Central memory CD4-positive, alpha-beta T cell (primary cell): ENCODE measurements at places on chromosomes 16 and 17.

DNA sequence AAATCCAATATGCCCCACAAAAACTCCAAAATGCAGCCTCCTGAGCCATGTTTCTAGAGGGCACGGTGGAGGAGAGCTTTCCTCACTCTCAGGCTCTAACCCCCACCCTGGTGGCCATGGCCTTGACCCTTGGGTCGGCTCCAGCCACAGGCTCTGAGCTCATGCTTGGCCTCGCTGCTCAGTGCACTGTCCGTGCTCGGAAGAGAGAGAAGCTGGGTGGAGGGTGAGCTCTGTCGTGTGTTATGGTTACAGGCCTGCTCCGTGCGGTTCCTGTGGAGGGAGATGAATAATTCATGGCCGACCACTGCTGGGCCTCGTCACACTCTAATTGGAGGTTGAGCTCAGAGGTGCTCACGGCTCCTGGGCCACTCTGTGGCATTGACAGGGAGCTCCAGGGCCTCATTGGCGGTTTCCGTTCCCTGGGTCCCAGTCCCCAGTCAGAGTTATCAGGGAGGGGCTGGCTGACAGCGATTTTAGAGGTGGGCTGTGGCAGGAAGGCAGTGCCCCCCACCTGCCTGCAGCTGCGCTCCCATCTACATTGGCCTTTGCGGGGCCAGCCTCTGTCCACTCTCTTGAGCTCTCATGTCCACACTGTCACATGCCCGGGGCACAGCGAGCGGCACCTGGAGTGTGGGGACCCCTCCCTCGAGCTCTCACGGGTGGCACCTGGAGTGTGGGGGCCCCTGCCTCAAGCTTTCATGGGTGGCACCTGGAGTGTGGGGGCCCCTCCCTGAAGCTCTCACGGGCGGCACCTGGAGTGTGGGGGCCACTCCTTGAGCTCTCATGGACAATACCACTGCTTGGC, 24.9 kb downstream of the ACSF3 start:
- DNase-seq: no peak

GRCh38 chr17:81735264-81736102, 23.4 kb downstream of the SLC25A10 start:
- DNase-seq: no peak

DNA sequence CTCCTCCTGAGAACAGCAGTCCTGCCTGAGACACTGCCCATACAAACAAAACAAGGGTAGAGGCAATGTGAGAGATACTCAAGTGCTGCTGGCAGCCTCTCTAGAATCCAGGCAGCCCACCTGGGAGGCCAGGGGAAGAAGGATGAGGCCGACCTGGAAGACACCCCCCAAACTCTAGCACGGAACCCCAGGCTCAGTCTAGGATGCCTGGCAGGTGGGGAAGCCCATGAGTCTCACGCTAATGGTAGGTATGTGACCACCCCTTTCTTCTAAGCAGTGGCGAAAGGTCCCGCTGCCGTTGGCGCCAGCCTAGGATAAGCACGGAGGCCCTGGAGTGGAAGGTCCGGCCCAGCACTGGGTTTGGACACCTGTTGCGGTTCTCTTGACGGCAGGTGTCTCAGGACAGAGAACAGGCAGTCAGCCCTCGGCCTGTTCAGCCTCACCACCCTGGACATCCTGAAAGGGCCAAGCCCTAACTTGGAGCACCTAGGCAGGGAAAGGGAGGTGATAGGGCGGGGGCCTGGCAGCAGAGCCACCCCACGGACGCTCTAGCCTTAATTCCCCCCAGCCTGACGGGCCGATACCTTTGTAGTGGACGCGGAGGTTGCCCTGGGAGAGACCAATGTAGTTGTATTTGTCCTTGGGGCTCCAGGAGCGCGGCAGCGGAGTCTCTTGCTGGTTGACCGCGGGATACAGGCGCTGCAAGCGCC, 487 bp downstream of the RANBP10 start:
- no peak for DNase-seq

DNA sequence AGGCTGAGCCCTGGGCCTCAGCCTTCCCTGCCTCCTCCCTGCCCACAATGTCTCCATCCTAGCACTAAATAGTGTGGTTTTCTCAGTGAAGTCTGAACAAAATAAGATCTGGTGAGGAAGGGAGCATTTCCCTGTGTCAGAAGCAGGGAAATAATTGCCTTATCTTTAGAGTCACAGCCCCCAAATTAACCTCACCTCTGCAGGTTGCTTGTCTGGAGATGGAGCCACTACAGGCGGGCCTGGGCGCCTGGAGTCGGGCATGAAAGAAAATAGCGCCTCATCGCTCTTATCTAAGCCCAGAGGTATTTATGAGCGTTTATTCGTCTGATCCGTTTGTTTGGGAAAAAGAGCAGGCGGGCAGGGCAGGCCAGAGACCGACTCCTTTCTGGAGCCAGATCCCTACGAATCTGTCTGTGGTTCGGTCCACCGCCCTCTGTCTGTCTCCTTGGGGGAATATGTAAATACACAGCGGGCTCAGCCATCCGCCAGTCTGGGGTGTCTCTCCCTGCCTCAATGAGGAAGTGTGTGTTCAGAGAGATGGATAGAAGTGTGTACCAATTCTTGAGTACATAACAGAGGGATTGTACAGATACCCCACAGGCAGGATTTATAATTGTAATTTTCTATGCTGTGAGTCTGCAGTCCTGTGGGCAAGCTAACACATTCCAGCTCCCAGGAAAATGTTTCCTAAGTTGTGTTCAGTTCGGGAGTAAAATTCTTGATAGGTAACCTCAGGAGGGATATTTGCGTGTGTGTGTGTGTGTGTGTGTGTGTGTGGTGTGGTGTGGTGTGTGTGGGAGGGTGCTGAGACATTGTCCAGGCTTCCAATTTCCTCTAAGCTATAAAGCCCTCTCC, 4.3 kb downstream of the HOXB6 start:
- no peak for DNase-seq

GRCh38 chr17:41500131-41500911, 5.1 kb downstream of the KRT13 start:
- no peak for DNase-seq

- DNase-seq: no peak
Measured at GRCh38 chr17:69058165-69058564, 2.6 kb downstream of the ABCA9 start.

DNA sequence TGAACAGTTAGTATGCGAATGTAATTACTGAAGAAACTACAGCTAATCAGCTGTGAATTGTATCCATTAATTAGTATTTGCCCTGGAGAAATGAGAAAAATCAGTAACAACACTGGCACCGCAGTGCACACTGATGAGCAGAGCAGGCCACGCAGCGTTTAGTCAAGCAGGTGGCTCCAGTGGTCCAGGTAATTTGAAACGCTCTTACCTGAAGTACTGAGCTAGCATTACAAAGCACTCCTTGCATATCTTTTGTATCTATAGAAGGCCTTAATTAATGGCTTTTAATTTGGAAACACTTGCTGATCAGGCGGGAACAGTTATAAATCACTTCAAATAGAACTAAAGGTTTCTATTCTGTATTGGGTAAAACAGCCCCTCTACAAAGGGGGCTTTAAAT, 76.4 kb downstream of the TOX3 start:
- DNase-seq: no peak

DNA sequence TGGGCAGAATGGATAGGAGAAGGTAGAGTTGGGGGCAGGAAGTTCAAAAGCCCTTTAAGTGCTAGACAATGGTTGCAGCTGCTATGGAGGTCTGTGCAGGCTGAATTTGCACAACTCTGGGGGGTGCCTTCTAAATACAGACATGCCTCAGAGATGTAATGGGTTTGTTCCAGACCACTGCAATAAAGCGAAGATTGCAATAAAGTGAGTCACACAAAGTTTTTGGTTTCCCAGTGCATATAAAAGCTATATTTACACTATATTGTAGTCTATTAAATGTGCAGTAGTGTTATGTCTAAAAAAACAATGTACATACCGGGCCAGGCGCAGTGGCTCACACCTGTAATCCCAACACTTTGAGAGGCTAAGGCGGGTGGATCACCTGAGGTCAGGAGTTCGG, 60.5 kb upstream of the MYOCD start:
- no peak for DNase-seq

- no peak for DNase-seq
Measured at GRCh38 chr17:54518706-54519105, 381.9 kb upstream of the TOM1L1 start.

DNA sequence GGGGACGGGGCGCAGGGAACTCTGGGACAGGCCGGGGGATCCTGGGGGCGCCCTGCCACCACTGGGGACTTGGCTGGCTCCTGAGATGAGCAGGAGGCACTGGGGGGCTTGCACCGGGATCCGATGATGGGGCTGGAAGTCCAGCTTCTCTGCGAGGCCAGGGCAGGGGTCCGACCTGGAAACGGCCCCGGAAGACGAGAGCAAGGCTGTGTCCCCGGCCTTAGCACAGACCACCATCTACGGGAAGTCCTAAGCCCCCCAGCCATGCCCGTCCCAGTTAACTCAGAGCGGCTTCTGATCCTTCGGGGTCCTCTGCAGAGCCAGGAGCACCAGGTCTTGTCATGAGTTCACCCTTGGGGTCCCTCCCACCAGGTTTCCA, 573 bp downstream of the CDT1 start:
- no peak for DNase-seq

DNA sequence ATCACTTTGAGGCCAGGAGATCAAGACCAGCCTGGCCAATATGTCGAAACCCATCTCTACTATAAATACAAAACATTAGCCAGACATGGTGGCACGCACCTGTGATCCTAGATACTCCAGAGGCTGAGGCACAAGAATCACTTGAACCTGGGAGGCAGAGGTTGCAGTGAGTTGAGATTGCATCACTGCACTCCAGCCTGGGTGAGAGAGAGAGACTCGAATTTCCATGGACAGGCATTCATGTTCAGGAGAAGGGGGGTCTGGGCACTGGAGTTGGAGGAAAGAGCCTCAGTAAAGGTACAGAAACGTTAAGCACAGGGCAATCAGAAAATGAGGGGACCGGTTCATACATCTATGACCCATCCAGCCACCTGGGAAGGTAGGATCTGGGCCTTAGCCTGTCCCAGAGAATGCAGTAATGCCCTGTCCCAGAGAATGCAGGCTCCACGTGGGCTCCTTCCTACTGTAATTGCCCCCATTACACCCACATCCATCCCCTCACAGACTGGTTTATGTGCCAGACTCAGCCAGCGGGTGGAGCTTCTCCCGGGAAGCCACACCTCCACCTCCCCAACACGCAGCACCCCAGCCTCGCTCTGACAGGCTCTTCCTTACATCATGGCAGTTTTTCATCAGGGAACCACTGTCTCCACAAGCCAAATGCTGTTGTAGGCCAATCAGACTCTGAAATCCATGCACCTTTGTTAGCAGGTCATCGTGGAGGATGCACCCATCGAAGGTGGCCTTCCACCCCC, 21.6 kb upstream of the ARL4D start:
- DNase-seq: no peak

DNA sequence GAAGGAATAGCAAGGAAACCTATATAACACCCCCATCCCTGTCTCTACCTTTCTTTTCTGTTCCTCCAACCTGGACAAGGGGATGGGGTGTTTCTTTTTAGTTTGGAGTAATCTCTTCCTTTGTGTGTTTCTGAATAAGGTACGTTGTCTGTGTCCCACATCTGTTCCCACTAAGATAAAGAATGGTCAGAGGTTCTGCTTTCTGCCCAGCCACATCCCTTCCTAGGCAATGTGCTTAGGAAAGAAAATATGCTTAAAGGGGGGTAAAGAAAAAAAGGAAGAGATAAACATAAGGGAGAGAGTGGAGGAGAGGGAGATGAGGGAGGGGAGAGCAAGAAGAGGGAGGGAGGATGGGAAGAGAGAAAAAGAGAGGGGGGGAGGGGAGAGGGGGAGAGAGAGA, 35.1 kb downstream of the SLC6A2 start:
- DNase-seq: no peak

GRCh38 chr17:32356750-32357149, 6.8 kb downstream of the ZNF207 start:
- no peak for DNase-seq

DNA sequence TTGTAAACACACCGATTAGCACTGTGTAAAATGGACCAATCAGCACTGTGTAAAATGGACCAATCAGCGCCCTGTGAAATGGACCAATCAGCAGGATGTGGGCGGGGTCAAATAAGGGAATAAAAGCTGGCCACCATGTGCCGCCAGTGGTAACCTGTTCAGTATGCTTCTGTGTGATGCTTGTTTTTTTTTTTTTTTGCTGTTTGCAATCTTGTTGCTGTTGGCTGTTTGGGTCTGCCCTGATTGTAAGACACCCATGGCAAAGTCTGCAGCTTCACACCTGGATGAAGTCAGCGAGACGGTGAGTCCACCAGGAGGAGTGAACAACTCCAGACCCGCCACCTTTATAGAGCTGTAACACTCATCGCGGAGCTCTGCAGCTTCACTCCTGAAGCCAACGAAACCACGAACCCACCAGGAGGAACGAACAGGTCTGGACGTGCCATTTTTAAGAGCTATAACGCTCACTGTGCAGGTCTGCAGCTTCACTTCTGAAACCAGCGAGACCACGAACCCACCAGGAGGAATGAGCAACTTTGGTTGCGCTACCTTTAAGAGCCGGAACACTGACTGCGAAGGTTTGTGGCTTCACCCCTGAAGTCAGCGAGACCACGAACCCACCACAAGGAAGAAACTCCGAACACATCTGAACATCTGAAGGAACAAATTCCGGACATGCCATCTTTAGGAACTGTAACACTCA, 85.0 kb upstream of the MED9 start:
- DNase-seq: peak; percentile 73

DNA sequence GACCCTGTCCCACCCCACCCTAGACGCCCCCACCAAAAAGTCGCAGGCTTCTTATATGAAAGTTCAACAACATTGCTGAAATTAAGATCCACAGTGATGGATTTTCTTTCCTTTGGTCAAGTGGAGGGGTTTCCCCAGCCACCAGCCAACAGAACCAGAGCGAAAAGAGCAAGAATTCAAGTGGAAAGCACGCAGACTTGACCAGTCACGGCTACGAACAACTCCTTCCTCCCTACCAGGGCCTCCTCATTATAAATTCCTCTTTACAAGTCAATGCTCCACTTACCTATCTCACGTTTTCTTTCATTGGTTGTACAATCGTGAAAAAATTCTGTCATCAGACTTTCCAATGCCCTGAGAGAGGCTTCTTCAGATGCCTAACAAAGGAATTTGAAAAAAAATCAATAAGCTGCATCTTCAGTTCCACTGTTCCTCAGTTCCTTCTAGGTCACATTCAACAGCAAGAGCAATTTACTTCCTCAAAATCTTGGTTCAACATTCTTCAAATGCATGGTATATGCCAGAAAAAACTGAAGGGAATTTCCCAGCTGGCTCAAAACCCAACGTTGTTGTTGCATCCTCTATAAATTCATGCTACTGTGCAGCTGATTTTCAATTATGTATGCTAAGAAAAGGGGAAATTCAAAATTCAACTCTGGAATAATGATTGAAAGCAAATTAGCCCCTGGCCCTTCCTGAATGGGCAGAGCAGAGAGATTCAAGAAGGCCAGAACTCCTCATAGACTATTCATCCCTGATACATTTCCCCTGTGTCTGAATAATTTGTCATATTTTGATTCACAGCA, 30.9 kb downstream of the XPO6 start:
- DNase-seq: no peak

GRCh38 chr16:70746708-70747424, 54.1 kb downstream of the VAC14 start:
- peak; percentile 10 for DNase-seq

DNA sequence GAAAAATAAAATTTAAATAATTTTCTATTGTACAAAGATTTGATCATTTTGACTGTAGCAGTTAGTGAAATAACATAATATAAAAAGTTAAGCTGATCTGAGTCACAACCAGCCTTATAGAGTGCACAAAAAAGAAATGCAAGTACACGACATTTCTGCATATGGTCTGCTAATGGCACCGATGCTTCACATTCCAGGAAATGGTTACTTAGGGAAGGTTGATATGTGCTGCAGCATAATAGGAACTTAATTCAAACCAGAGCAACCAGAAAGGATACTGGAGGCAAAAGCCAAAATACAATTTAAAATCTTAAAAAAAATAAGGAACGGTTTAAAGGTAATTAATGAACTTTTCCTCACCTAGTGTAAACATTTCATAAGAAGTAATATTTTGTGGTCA, 10.0 kb upstream of the CFDP1 start:
- no peak for DNase-seq
